ENCODE measurements at places on chromosomes 4 and X.

DNA sequence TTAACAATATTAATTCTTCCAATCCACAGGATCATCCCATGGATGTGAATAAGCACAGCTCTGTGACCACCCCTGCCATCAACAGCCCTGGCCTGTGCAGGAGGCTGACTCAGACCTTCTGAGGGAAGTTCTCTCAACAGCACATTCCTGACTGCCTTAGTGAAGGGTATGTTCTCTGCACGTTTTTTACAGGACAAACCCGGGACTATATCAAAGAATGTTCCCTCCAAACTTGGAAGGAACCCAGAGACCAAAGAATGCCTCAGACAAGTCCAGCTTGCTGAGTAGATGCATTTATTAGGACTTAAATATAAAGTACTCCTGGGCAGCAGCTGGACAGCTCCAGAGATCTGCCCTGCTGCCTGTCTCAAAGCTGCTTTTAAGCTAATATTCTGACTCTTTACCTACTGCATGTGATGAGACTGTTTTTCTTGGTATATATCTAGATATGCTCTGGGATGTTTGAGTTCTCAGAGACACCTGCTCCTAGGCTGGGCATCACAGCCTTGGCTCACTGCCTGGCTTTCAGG lies 1127.8 kb upstream of the PRKX start:
- no peak for DNase-seq

DNA sequence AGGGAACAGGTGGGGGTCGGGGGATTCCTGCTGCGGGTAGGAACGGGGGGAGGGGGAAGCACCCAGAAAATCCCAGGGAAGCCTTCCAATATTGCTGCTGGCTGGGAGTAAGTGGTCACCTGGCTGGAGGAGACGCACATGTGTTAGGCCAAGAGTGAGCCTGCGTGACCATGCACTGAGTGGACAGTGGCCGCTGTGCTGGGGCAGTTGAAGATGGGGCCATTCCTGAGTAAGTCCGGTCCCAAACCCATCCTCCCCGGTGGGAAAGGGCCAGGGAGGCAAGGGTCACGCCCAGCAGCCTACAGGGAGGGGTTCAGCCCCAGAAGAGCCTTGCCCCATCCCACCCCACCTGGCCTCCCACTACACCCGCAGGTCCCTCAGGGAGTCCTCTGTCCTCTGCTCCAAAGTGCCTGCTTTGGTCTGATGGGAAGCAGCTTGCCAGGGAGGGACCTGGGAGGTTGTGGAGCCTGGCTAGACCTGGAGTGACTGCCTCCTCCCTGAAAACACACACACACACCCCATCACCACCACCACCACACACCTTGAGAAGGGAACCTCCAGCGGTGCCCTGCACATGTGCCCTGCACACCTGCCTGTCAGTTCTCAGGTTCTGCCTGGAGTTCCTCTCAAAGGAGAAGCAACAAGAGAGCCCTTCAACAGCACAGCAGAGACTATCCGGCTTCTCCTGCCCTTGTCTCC lies 6.1 kb downstream of the L1CAM start:
- no peak for DNase-seq

GRCh38 chrX:43805579-43805978 lies 76.7 kb downstream of the MAOB start:
- DNase-seq: no peak

- no peak for DNase-seq
Measured at GRCh38 chrX:121128925-121129877, 81.8 kb downstream of the GLUD2 start.

DNA sequence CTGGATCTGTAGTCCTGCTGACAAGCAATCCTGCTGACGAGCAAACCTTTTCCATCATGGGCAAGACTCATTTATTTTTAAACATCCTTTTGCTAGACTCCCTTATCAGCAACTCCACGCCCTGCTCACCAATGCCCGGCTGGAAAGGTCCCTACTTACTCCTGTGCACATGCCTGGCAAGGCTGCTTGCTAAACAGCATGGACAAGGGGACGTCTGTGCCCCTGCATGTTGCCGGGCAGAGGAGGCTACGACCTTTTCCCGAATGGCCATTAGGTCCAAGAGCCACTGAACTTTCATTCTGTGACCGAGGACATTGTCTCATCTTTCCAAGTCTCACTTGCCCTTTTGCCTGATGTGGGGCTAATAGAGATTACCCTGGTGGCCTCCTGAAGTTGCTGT lies 98.6 kb downstream of the MGST2 start:
- no peak for DNase-seq

- no peak for DNase-seq
Measured at GRCh38 chrX:28697732-28698131, 110.5 kb downstream of the IL1RAPL1 start.

- no peak for DNase-seq
Measured at GRCh38 chr4:3873408-3874027, 107.3 kb downstream of the ADRA2C start.

DNA sequence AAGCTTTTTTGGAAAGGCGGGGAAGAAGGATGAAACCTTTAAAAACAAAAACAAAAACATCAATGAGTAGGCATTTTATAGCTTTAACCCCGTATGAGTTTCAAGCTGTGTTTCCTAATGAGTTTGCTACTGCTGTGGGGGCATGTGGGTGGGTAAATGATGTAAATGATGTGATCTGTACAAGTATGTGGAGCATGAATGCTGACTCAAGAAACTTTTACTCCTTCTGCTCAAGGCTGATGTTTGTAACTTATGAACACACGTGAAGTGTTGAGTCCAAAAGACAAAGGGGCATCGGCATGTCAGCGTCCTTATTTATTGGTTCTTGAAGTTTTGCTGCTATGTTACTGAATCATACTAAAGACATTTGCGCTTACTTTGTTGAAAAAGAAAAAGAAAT lies 76.9 kb downstream of the CLCN4 start:
- no peak for DNase-seq

DNA sequence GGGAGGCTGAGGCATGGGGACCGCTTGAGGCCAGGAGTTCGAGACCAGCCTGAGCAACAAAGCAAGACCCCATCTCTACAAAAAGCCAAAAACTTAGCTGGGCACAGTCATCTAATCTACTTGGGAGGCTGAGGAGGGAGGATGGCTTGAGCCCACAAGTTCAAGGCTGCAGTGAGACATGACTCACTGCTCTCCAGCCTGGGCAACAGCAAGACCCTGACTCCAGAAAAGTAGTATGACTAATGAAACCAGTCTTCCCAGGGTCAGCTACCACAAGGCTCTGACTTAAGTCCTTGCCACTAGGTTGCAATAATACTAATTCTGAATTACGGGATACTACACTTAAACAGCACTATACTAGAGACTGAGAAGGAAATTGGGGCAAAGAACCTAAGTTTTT lies 33.1 kb downstream of the ERVMER34-1 start:
- DNase-seq: no peak

GRCh38 chrX:31661280-31661810 lies 589.5 kb upstream of the FTHL17 start:
- DNase-seq: no peak

GRCh38 chr4:87076690-87077358 lies 142.0 kb downstream of the AFF1 start:
- DNase-seq: no peak

DNA sequence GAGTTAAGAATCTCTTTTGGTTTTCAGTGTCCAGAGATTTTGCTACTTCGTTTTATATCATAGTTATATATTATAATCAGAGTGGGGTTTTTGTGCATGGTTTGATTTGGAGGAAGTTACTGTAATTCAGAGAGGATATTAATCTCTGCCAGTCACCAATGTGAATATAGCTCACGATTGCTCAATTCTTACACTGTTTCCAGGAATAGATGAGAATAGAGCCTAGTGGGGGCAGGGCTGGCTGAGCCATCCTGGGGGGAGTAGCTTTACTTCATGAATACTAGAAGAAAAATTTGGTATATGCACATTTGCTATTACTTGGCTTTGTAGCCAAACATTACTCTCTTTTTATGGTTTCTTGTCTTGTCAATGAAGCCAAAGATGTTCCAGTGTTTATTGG lies 60.9 kb upstream of the TRPC3 start:
- DNase-seq: no peak

- DNase-seq: no peak
Measured at GRCh38 chr4:59971952-59972351, 1228.2 kb upstream of the ADGRL3 start.

GRCh38 chr4:117949621-117950020 lies 84.7 kb upstream of the NDST3 start:
- DNase-seq: no peak

DNA sequence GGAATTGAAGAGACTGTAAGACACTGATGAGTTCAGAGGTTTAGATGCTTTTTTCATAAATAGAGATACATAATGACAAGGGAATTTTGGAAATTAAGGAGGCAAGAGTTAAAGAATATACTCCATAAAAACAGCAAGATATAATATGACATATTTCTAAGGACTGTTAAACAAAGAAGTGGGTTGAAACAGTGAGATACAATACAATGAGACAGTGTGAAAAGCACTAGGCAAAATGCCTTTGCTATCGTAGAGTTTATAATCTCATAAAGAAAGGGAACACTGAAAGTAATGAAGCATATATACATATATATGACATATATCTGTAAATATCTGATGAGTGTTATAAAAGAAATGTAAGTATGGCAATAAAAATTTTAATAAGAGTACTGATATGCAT lies 1496.2 kb downstream of the TECRL start:
- DNase-seq: no peak

DNA sequence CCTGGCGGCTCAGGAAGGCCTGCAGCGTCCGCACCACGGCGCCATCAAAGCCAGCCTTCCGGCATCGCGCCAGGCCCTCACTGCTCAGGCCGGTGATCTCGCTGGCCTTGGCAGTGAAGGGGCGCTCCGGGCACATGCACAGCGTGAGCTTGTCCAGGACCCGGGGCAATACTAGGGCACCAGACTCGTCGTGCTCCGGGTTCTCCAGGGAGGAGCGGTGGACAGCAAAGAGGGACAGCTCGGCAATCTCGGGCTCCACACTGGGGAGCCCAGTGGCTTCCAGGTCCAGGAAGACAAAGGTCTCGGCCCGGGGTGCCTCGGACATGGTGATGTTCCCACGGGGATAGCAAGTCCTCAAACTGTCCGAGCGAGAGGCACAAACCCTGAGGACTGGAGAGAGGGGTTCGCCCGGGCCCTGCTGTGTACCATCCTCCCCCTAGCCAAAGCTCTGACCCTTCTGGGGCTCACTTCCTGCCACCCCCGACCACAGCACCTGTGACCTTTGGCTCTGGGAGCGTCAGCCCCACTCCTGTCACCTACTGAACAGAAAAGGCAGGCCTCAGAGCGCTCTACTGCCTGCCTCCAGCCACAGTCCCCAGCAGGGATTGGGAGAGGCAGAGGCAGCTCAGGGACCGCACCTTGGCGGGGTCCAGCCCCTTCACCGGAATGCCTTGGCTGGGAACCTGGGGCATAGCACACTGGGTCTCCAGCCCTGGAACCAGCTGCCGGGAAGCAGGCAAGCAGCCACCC lies 575 bp downstream of the TREX2 start:
- no peak for DNase-seq

- DNase-seq: no peak
Measured at GRCh38 chr4:114226968-114227760, 247.7 kb upstream of the ARSJ start.

DNA sequence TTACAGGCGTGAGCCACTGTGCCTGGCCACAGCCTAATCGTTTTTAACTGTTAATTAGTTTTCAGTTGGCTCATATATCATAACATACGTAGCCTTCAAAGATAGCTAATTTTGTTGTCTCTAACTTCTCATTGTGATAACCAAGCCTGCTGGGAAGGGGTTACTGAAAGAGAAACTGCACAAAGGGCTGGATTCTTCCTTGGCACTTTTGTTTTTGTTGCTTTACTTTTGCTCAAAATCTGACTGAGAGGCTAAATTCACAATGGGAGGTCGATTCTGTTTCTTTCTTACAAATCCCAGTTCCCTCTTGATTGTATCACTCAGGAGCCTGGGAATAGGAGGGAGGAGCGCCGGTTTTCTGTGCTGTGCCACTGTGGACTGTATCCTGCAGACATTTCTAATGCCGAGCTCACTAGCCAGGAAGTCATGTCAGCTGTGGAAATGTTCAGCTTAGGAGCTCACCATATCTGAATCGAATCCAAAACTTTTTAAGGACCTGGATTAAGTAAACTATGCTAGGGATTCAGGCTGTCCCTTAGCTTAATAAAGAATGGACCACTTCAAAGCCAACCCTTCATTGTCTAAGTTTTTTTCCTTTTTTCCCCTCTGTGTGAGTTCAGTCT lies 120.5 kb upstream of the FAT1 start:
- DNase-seq: no peak

DNA sequence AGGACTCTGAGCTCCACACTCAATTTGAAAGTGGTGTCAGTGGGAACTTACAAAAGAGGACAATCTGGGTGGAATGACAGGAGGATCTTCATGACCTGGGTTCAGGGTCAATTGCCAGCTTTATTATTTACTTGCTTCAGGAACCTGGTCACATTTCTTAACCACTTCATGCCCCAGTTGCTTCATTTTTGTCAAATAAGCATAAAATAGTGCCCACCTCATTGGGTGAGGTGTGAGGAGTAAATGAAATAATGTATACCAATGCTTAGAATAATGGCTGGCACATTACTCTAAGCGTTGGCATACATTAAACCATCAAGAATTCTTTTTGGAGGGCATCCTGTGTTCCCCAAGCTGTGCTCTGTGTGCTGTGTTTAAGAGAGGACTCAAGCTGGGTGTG lies 19.4 kb downstream of the VGLL1 start:
- DNase-seq: no peak

Measured in activated CD4-positive, alpha-beta T cell treated with anti-CD3 and anti-CD28 coated beads for 1 hour (primary cell).